ENCODE measurements at places on chromosomes 5 and 9.

DNA sequence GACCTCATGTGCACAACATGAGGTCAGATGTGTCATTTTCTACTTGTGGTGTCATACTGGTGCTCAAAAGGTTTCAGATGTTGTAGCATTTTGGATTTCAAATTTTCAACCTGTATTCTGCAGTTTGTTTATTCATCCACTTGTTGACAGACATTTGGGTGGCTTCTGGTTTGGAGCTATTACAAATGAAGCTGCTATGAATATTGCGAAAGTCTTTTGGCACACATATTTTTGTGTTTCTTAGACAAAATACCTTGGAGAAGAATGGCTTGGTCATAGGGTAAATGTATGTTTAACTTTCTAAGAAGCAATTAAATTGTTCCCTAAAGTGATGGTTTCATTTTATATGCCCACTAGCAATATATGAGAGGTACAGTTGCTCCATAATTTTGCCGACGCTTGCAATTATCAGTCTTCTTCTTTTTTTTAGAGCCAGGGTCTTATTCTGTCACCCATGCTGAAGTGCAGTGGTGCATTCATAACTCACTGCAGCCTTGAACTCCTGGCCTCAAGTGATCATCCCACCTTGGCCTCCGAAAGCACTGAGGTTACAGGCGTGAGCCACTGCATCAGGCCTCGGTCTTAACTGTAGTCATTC is 70.7 kb upstream of the TRPC7 start:
- DNase-seq = no peak

DNA sequence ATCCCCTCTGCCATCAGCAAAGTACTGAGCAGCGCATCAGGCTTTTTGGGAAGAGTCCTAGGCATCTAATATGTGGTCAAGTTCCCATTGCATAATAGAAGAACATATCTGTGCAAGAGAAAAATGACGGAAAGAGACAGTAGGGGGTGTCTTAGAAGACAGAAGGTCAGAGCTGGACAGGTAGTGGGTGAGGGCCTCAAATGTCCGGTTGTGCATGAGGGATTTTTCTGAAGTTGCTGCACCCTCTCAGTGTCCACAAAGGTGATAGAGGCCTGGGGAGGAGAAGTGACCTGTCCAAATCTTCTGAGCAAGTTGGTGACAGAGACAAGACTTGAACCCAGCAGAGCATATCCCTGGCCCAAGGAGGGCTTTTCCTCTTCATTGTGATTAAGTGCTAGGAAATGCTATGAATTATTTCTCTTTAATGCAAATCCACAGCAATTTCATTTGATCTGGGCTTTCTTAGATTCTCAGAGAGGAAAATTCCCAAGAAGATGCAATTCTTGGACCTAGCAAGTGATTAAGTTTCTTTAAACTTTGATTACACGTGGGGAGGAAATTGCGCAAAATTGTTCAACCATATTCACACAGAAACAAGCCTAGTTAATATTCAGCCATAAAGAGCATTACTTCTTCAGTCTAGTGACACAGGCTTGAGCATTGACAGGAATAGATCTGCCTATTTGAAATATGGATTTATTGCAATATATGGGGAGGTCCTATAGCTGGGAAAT is at the start of gene OR2S2:
TSS of gene OR2S2 (minus strand) at position 51 of the 734 bp plus-strand sequence. CDS start 56 bp downstream, outside the sequence.
- no peak for DNase-seq

GRCh38 chr5:33968211-33969005 is 16.1 kb downstream of the SLC45A2 start:
- no peak for DNase-seq

- no peak for DNase-seq
These were observed 23.8 kb downstream of the SHC3 start for GRCh38 chr9:89154651-89155336.

- DNase-seq = no peak
These were observed at the start of gene SEMA5A for GRCh38 chr5:9545992-9546851. Gene SEMA5A (minus strand): TSS chr5:9546075. CDS start chr5:9379946, 166,129 bp downstream.

DNA sequence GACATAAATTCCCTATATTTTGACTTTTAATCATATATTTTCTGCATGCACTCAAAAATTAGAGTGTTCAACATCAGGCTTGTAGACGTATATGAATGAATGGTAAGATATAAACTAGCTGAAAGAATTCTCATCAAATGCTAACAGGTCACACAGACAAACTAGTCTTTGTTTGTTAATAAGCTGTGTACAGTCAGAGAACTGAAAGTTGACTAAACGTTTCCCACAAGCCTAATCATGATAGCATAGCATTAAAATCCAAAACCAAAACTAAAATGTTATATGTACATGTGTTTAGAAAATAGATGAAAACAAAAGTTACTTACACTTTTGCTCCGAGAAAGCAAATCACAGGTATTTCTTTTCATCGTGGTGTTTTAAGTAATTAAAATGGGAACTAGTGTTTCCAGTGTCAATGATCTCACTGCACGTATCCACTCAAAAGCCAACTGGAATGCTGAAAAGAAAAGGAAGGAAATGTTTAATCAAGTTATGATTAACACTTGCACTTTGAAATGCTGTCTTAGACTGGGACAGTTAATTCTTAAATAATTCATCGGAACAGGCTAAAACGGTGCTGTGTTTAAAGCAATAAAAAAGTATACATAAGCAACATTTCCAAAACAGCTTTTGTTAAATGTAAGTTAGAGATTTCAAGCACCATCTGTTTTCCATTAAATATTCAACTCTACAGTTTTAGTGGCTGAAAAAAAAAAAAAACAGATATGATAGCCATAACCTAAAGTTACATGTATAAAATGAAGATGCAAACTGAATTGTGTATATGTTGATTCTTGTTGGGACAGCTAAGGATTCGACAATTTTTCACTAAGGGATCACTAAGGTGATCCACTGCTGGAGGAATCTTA is 291.9 kb upstream of the PDE4D start:
- DNase-seq = no peak

- DNase-seq = no peak
These were observed 23.4 kb downstream of the MEGF10 start for GRCh38 chr5:127313847-127314473.

- DNase-seq = no peak
These were observed 439.2 kb upstream of the CDH9 start for GRCh38 chr5:27477550-27477949.
